ENCODE measurements at places on chromosomes 3 and 15.
A peak's percentile ranks its signal among the peaks of the same experiment; 100 is the strongest.

GRCh38 chr15:59278120-59278519 lies 71.5 kb downstream of the LDHAL6B start:
- DNase-seq: no peak

DNA sequence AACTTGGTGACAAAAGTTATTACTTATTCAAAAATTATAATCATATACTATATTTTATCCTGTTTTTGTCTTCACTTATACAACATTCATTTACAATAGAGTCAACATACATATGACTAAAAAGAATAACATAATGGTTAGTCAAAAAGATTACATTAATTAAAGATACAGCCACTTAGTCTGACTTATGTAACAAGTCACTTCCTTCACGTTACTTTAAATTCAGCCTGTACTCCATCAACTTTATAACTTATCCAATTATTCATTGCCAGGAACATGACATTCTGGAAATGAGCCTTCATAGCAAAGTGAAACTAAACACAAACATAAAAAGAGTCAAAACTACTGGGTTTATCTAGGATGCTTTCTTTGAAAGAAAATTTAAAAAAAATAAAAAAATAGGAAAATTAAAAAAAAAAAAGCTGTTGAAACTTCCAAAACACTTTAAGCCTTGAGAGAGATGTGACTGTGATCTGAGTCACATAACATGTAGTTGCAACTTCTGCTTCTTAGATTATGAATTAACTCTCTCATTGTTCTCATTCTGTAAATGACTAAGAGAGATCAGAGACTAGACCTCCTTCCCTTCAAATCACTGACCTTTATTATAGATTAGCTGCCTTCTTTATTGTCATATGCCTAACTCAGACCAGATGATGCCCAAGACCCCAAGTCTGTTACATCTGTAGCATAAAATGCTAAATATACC lies 107.8 kb downstream of the MYRIP start:
- DNase-seq: no peak

DNA sequence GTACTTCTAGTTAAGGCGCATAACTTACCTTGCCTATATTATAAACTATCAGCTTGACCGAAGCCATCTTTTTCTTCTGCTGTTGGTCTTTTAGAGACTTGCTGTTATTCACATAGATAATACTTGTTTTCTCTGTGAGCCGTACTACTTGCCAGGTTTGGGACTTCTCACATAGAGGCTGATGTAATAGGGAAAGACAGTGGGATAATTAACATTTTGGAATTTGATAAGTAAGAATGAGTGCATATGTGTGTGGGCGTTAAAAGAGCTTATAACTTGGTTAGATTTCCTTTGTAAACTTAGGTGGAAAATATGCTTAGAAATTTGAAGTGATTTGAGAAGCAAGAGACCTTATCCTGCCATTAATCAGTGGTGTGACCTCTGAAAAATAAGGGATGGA lies 47.8 kb downstream of the FNDC3B start:
- DNase-seq: no peak

- no peak for DNase-seq
Observed at GRCh38 chr3:140651287-140651686, 26.6 kb upstream of the TRIM42 start.

DNA sequence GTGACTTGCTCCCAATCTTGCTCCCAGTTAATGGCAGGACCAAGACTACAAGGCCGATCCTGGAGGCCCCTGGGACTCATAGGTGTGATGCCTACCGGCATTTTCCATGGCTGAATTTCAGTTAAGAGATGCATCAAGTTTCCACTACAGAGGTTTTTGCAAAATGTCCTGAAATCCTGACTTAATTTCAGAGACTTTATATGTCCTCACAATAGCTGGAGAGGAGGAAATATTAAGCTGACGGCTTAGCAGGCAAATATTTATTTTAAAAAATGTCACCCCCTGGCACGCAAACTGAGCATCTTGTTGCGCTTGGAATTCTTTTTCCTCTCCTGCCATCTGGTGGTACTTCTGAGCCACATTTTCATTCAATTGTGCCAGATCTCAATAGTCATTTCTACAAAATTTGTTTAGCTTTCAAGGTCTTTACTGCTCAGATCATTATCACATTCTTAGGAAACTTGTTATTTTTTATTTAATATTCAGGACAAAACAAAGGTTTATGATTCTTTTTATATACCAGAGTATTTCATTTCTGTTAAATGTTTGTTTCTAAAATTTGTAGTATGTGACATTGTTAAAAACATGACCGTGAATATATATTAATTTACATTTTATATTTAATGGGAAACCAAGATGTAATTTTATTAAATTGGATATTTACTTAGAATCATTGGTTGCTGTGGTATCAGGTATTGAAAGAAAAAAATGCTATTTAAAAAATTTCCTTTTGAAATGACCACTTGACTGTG lies 189.2 kb upstream of the THRB start:
- no peak for DNase-seq

DNA sequence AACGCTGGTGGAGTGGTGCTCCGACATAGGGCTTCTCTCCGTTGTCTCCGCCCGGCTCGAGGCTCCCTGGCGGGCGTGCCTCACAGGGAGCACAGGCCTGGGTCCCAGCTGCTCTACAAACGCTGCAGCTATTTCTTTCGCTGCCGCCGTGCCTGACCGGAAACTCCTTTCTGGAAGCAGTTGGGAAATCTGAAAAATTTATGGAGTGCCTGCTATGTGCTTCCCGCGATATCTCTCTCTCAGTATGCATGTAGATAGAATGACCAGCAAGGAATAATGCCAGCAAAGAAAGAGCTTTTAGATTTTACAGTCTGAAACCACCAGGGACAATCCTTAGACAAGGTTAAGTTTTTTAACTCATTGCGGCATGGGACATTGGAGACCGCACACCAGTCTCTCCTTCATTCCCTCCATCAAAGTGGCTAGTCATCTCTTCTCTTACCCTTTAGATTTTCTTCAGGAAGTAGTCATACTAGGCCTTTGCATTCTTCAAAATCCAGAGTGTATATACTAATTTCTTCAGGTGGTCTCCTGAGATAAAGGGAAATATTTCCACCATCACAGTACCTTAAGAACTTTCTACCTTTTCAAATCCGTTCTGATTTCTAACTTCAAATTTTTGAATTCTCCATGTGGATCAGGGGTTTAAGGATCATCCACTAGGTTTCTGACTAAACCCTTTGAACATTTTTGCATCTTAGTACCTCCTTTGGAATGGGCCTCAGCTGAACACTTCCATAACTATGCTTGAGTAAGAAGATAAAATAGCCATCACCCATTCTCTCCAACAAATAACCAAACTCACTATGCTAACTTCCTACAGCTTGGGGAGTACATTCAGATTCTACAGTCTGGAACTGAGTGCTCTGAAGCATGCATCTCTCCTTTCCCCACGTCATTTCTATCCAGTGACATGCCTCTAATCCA lies 1.1 kb upstream of the NPHP3 start:
- DNase-seq: no peak

DNA sequence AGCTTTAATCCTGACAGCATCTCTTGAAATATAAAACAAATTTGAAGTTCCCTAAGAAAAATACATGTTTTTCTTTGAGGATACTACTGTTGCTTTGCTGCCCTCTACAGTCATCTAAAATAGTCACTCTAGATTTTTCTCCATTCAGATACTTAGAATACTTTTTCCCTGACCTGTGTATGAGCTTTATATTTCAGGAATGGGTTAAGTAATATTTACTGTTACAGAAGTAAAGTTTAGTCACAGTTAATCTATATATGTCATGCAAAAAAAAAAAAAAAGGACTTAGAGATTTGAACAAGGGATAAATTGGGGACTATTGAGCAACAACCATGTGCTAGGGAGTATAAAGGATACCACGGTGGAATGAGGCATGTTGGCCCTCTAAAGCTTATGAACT lies 8.8 kb downstream of the NECTIN3 start:
- no peak for DNase-seq

- no peak for DNase-seq
Observed at GRCh38 chr15:63226966-63227401, 37.6 kb downstream of the RAB8B start.

- DNase-seq: no peak
Observed at GRCh38 chr15:67010898-67011616, 54.3 kb upstream of the SMAD3 start.

DNA sequence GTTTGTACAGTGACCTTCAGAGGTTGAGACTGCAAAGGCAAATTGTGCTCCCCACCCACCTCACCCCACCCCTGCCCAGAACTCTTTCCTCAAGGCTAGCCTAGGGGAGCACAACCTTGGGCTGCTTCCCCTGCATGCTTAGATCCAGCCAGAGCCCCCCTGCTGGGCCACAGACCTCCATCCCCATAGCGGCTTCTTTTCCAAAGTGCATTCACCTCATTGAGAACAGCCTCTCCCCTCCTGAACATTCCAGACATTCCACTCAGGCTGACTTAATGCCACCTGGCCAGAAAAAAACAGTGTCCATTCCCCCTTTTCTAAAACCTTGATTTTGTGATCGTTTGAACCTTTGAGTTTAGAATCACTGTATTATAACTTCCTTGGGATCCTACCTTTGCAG lies 124.4 kb upstream of the TOPAZ1 start:
- DNase-seq: no peak

GRCh38 chr3:197728487-197728886 lies 8.2 kb downstream of the RUBCN start:
- DNase-seq: no peak

GRCh38 chr3:122957707-122958689 lies 69.6 kb downstream of the SEMA5B start:
- DNase-seq: no peak

DNA sequence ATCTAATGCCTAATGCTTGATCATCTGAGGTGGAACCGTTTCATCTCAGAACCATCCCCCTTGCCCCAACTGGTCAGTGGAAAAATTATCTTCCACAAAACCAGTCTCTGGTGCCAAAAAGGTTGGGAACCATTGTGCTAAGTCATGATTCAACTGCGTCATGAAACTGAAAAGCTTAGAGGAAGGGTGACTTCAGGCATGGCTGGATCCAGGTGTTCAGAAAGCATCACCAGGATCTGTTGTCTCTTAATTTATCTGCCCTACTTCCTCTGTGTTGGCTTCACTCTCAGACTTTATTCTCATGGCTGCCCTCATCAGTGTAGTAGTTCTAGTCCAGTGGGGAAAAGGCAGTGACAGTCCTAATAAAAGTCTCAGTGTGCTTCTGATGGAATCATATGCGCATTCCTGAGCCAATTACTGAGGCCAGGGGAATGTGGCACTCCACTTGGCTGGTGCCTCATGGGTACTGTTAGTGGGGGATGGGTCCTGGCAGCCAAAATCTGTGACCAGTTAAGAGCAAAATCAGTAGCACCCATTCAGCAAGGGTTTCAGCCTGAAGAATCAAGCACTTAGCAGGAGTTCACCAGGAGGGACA lies 110.3 kb downstream of the WNT5A start:
- no peak for DNase-seq

GRCh38 chr3:120161902-120162301 lies 67.7 kb upstream of the GSK3B start:
- no peak for DNase-seq

GRCh38 chr15:47437491-47437890 lies 279.8 kb upstream of the SEMA6D start:
- DNase-seq: no peak

DNA sequence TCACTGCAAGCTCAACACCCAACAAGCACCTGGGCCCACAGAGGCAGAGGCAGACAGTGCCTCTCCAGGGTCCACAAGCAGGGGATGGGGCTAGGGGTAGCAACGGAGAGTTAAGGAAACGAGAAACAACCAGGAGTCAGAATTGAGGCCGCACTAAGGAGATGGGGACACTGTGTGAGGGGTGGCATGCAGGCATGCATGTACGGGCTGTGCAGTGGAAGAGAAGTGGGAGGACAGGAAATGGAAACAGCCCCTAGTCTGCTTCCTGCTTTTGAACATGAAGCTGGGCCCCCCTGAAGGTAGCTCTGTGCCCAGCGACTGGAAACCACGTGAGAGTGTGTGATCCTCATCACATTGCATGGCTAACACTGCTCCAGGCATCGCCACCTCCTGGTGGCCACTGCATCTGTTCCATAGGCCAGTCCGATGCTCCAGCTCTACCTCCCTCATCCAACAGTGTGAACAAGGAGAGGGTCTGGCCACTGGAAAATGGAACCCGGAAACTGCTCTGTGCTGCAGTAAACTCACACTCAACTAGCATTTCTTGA lies 44.0 kb downstream of the XXYLT1 start:
- DNase-seq: no peak

DNA sequence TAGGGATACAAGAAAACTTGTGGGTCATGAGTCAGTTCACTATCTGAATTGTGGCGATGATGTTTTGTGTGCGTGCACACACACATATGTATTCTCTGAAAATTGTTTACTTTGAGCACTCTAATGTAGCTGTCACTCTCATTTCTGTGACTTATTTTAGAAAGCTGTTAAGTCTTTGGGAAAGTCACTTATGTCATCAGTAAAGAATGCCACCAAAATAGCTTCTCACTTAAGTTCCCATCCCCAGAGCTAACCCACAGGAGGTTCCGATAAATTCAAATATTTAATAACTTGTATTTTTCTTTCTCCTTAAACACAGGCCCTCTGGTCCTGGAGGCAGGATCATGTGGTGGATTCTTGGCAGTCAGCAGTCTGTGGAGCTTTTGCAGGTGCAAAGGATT lies 138.3 kb downstream of the LRIG1 start:
- no peak for DNase-seq

DNA sequence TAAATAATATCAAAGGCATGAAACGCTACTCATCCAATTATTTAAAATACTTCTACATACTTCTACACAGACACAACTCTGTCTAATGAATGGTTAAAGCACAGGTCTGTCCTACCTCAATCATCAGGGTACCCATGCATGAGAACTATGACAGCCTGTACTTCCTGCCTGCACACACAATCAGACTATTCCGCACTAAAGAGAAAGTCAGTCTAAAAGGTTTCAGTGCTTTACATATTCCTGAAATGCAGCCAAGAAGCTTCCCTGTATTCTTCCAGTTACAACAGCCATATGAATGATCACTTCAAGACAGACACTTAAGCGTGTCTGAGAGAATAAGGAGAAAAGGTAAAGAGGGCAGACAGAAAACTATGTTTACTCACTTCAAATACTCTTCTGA lies 58.8 kb downstream of the TUBGCP4 start:
- no peak for DNase-seq

GRCh38 chr15:55183679-55184078 lies 13.1 kb downstream of the RSL24D1 start:
- no peak for DNase-seq

- DNase-seq: peak; percentile 48
Observed at GRCh38 chr3:130892759-130893375, 1.0 kb upstream of the ATP2C1 start.

GRCh38 chr15:33243393-33243792 lies 48.9 kb upstream of the FMN1 start:
- DNase-seq: no peak

DNA sequence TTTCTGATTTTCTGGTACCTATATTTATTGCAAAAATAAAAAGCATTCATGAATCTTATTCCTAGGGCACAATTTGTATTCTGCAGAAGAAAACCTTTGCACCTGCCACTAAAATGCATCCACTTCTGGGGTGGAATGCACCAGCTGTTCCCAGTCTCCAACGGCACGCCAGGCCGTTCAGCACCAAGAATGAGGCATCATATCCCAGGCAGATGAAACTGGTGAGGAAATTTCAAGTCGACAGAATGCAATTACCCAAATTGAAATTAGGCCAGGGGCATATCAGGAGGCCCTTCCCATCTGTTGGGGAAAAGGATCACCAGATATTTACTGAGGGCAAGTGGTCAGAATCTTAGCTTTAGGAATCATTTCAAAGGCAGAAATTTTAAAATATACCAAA lies 13.6 kb upstream of the RBMS3 start:
- DNase-seq: no peak
